Frontal cortex (tissue), 4 donors: ENCODE measurements at places on chromosomes 12 and 14.

DNA sequence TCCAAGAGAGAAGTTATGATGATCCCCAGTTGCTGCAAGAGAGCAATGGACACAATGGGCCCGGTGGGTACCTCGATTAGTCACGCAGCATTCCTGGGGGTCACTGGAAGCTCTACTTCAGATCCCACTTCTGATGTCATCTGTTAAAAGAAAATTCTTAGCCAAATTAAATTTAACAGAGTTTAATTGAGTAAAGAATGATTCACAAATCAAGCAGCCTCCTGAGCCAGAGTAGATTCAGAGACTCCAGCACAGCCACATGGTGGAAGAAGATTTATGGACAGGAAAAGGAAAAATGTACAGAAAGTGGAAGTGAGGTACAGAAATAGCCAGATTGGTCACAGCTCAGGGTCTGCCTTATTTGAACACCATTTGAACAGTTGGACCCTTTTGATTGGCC lies 107.5 kb downstream of the SPTSSA start:
- no peak for DNase-seq

GRCh38 chr12:131682510-131682895 lies 28.4 kb upstream of the SFSWAP start:
- DNase-seq = no peak

DNA sequence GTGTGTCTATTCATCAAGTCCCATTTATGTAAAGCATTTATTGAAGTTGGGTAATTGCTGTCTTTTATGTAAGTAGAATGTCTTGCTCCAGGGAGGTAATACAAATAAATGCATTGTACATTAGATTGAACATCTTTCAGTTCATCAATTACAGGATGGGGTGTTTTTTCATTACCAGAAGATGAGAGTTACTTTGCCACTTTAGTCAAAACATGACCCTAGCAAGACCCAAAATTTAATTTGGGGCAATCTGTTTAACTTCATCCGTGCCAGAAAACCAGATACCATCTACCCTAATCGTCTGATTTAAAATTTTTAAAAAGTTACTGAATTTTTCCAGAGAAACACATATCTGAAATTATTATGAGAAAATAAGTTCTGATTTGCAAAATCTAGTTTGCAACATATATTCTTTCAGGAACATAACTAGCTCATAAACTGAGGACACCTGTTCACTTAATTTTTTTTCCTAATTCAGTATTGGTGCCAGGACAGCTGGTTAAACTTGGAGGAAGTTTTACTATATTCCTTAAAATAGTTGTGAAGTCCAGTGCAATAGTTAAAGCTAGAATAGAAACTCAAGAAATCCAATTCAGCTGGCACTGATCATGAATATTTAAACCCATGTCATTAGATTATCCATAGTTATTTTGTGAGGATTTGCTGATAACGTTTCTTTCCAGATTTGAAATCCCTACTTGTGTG lies 114.5 kb downstream of the SRGAP1 start:
- no peak for DNase-seq

- no peak for DNase-seq
Measured at GRCh38 chr12:93518725-93519124, 51.4 kb downstream of the MRPL42 start.

DNA sequence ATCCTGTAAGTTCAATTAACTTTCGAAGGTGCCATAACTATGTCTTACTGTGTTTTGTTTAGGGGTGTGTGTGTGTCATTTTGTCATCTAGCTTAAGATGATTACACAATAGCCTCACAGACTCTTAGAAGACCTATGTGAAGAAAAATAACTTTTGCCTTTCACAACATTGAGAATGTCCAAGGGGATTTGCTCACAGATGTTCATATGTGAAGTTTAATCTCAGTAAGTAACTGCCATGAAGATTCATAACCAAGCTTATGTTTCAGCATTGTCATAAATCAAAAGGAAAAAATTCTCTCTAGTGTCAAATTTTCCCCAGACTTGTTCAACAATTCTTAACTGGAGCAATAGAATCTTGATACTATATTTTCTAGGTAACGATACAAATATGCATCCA lies 226.1 kb upstream of the PRKD1 start:
- no peak for DNase-seq
